DMS53 (cell line): ENCODE measurements at places on chromosomes 5 and 9.
A peak's percentile ranks its signal among the peaks of the same experiment; 100 is the strongest.

DNA sequence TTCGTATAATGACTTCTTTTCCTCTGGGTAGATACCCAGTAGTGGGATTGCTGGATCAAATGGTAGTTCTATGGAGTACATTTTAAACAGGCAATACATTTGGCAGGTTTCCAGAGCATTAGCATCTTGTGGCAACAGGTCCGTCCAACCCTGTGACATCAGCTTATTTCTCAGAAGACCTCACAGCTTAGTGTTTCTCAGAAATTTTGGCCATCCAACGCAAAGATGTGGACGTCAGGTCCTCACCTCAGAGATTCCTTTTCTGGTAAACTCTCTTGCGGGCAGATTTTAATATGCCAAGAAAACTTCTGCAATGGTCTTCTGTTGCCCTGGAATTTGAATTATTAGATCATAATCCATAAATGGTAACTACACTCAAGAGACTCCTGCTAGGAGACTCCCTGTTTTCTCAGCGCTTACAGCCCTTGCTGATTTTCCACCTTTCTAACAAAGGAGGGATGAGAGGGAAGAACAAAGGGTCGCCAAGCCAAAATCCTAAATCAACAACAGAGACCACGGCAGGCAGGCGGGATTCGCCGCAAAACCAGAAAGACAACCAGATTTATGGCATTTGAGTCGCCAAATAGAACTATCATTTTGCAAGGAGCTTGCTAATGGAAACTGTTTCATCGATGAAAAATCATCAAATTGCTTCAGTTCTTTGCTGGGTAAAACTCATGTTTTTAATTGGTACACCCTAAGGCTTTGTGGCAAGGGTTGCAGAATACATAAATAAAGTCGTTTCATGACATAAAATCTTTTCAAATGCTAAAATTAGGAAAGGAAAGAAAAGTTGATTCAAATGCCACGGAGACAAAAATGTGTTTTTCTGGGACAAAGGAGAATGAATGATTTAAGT is 34.1 kb upstream of the PLPP1 start:
- DNase-seq: no peak

- DNase-seq: peak; percentile 66
Measured at GRCh38 chr9:101995231-101995630, 256.8 kb upstream of the GRIN3A start.

DNA sequence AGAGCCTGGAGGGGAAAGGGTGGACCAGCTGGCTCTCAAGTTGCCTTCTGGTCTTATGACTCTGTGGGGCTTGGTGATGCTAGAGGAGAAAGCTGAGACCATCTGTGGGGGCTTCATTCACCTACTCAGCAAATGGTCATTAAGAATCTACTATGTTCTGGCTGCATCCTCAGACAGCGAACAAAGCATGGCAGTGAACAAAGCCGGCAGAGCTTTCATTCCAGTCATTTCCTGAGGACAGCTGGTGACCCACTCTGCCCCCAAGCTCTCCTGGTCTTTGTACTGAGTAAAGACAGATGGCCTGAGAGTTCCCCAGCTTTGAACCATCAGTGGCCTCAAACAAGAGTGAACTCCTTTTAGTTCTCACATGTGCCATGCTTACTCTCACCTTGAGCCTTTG is 48.0 kb downstream of the FGF1 start:
- DNase-seq: peak; percentile 11

DNA sequence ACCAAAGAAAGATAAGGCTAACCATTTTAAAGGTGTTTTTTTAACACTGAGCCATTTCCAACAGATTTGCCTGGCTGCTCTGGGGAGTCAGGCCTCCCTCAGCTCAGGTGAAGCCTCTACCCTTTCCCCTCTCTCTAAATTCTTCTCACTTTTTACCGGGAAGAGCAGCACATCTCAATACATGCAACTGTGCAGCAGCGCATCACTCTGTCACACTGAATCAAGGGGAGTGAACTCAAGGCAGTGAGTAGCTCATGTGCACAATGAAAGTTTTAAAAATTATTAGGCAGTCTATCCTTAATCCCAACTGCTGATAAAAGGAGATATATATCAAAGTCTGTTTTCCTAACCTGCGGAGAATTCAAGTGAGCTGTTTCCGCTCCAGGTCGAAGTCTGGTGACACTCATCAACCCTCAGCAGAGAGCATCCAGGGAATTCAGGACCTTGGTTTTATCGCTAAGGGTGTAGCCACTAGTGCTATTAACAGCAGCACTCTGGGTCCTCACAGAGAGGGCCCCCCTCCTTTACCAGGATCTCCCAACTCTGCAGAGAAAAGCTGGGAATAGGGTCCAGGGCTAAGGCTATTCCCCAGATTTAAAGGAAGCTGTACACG is 1.0 kb downstream of the CEMIP2 start:
- DNase-seq: peak; percentile 37

GRCh38 chr5:50406877-50407276 is 34.2 kb downstream of the EMB start:
- peak; percentile 73 for DNase-seq

DNA sequence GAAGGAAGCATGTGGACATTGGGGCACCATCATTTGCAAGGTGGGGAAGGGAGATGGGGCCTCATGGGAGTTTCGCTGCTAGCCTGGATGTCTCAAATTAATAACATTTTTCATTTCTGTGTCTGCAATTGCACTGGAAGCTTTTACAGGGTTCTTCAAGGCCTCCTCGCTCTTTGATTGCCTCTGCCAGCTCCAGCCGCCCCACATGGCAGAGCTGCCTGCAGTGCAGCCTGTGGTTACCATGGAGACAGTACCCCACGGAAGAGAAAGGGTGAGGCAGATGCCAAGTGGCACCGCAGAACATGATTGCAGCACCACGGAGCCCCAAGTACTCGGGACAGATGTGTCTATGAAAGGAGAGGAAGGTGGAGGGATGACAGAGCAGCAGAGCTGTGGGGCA is 25.4 kb downstream of the CTNND2 start:
- peak; percentile 16 for DNase-seq

DNA sequence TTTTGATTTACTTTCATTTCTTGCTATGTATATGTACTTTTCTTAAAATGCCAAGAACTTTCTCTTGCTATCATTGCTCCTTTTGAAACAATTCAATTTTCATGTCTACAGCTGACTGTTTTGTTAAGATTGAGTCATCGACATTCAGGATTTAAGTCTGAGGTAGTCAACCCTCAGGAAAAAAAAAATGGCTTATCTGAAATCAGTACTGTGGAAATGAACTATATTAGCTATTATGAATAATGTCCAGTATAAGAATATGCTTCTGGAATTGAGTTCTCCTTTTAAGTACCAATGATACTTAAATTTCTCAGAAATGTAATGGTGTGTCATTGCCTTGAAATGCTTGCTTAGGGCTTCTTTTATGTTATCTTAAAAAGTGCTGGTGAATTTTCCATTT is 37.9 kb downstream of the TNFAIP8 start:
- DNase-seq: no peak

DNA sequence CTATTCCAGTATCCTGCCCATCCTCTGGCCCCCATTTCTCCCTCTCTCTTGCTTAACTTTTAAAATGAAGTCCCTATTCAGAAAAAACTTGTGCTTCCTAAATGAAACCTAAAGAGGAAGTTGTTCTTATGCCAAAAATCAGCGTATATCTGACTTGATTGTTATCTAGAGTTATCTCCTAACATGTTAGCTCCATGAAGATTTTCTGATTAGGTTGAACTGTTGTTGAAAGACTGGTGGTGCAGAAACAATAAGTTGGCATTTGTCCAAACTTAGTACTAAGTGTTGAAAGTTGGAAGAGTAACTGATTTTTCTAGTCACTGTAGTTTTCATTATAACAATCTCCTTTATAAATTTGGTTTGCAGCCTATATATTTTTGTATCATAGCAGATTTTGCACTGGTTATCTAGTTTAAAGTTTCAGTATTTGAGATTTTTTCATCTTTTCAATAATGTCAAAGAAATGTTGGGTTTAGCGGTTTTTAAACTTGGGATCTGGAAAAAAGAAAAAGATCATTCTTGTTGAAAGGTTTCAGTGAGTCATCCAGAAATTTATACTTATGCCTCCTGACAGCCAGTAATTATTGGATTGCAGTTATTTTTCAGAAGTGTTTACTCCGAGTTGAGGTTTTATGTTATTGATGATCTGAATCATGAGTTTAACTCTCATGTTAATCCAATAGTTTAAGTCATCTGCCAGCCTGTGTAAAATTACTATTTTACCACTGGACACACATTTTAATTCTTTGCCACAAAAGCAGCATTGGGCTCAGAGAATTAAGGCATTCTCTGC is 60.6 kb downstream of the PAM start:
- DNase-seq: no peak

DNA sequence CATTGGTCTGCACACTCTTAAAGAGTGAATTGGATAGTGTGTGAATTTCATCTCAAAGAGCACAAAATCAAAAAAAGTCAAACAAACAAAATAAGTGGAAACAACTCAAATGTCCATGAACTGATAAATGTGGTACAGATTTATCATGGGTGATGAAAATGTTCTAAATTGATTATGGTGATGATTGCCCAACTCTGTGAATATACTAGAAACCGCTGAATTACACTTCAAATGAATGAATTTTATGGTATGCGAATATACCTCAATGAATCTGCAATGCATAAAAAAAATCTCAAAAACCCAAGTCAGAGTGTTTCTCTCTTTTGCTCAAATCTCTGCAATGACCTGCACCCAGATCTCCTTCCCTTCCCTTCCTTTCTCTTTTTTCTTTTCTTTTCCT is 64.0 kb downstream of the PRRC1 start:
- no peak for DNase-seq

GRCh38 chr5:106262395-106262794 is 1408.3 kb downstream of the EFNA5 start:
- peak; percentile 53 for DNase-seq

DNA sequence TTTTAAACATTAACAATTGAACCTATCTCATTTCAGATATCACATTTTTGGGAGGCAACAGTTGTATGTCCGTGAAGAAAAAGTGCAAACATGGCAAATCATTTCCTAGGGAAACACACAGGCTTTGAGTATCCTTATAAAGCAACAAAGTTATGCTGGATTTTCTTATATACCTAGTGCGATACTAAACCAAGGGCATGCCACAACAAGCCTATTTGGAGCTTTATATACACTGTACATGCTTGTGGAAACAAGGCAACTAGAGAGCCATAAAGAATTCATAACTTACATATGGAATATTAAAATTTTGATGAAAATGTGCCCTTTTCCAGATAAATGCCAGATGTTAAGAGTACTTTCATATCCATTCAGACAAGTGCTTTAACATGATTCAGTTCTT is 191.4 kb downstream of the DCP2 start:
- DNase-seq: no peak

DNA sequence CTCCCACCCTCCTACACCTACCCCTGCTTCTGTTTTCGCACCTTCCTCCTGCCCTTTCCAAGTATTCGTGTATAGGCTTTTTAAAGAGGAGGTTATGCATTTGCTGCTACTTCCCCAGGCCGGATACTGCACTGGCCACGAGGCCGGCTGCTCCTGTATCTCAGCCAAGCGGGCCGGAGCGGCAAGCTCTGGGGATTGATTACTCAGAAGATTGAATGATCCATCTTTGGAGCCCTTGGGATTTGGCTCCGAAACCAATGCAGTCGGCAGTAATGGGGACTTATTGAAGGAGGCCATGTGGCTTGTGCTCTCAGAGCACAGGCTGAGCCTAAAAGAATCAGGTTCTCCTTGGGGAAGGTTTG is 405.3 kb downstream of the TLE4 start:
- DNase-seq: no peak

DNA sequence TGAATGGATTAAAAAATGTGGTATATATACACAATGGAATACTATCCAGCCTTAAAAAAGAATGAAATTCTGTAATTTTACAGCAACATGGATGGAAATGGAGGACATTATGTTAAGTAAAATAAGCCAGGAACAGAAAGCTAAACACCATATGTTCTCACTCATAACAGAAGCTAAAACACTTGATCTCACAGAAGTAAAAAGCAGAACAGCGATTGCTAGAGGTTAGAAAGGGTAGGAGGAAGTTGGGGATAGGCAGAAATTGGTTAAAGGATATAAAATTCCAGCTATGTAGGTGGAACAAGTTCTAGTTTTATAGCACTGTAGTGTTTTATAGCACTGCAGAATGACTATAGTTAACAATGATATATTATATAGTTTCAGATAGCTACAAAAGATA is 15.8 kb downstream of the MARCHF3 start:
- no peak for DNase-seq

- DNase-seq: no peak
Measured at GRCh38 chr5:170067574-170068170, 38.0 kb upstream of the FOXI1 start.

GRCh38 chr5:67652201-67652600 is 455.6 kb upstream of the CD180 start:
- no peak for DNase-seq

GRCh38 chr5:133381571-133382365 is 230.6 kb downstream of the FSTL4 start:
- no peak for DNase-seq

GRCh38 chr5:152349683-152350526 is 55.2 kb downstream of the NMUR2 start:
- peak; percentile 87 for DNase-seq

- DNase-seq: no peak
Measured at GRCh38 chr5:40734986-40735385, 20.8 kb downstream of the TTC33 start.

DNA sequence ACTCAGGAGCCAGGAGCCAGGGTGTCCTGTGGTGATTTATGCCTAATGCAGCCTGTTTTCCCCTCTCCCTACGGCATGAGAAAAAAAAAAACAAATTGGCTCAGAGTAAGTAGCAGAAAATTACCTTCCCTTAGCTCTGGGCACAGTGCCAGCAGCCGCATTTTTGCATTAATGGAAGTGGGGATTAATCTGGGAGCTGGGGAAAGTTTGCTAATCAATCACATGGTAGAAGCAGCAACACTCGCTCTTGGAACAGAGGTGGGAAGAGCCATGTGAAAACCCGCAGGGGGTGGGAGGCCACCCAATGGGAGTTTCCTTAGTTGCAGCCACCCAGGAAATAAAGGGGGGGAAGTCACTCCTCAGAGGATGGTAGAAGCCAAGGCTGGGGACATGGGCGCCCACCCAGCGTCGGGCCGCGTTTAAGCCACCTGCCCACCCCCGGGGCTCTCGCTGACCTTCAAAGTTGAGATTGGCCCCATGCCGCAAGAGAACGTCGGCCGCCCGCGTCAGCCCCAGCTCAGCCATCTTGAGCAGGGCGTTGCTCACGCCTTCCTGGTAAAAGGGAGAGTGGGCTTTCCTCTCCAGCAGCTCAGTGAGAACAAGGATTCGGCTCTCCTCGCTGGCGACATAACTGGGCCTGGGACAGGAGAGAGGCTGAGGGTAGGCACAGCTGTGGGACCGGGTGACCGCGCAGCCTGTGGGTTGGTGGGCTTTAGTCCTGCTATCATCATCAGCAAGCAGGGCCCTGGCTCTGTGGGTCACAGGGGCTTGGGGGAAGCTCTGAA is 1.7 kb downstream of the ASB6 start:
- DNase-seq: no peak
